CD4-positive, alpha-beta T cell treated with Interferon alpha-2 for 1 hour (primary cell): ENCODE measurements at places on chromosomes 5 and 9.

DNA sequence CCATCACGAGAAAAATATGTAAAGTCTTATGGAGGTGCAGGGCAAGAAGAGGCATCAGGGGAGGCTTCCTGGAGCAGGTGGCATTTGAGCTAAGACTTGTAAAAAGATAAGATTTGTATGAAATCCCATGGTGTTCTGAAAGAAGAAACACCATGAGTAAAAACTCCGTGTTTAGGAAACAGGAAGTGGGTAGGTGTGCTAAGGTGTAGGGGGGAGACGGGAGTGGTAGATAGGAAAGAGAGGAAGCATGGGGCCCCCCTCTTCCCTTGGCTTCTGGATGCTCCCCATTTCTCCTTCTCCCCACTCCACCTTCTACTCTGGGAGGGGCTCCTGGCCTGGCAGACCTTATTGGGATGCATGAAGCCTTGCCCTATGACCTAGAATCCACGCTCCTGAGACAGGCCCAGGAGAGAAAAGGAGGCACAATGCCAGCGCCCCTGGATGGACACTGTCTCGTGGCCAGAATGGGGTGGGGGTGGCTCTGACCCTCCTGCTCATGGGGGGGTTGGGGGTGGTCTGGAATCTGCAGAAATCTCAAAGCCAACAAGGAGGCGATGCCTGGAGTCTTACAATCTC lies 103.6 kb downstream of the GTF3C4 start:
- no peak for DNase-seq

DNA sequence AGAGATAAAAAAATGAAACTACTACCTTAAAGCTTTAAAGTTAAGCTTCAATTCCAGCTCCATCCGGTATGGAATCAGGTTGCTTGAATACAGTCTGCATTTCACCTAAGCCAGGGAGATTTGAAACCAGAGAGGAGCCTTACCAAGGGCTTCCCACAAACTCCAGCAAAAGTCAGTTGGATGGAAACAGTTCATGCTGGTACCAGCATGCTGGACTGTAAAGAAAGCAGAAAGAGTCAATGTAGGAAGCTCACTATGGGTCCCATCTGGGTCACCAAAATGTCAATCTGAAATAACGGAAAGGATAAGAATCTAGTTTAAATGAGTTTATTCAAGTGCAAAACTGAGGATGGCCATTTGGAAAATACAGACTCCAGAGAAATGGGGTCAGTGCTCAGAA lies 65.3 kb downstream of the CDO1 start:
- no peak for DNase-seq

GRCh38 chr5:140556438-140556837 lies 835 bp downstream of the SRA1 start:
- no peak for DNase-seq

GRCh38 chr5:133751846-133752245 lies 139.5 kb upstream of the FSTL4 start:
- DNase-seq, result no peak

GRCh38 chr5:134437847-134438581 lies 26.3 kb upstream of the CDKN2AIPNL start:
- no peak for DNase-seq

- DNase-seq, result no peak
These were observed 279.9 kb downstream of the ENC1 start for GRCh38 chr5:74360535-74361210.

DNA sequence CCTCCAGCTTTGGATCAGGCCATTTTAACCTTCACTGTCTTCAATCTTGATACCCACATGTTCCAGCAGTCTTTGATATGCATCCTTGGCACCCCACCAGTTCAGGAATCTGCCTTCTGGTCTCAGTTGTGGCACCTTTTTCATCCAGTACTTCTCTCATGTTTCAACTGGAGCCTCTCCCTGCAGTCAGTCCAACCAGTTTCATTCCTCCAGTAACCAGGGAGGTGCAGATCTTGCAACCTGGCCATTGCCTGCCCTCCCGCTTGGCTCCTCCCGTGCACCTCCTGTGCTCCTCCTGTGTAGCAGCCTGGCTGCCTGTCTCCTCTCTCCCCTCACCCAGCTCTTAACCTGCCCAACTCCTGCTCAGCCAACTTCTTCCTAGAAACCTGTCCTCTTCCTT lies 20.2 kb downstream of the FUBP3 start:
- DNase-seq, result no peak

DNA sequence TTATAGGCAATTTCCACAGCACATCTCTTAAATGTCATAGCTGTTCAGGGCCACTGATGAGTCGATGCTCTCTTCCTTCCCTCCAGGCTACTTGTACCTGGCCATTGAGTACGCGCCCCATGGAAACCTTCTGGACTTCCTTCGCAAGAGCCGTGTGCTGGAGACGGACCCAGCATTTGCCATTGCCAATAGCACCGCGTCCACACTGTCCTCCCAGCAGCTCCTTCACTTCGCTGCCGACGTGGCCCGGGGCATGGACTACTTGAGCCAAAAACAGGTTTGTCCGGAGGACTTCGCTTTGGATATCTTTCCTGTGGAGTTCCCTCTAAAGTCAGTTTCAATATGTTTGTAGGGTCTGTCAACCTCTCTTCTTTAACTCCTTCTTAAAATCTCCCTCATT lies 84.3 kb downstream of the EQTN start:
- no peak for DNase-seq

DNA sequence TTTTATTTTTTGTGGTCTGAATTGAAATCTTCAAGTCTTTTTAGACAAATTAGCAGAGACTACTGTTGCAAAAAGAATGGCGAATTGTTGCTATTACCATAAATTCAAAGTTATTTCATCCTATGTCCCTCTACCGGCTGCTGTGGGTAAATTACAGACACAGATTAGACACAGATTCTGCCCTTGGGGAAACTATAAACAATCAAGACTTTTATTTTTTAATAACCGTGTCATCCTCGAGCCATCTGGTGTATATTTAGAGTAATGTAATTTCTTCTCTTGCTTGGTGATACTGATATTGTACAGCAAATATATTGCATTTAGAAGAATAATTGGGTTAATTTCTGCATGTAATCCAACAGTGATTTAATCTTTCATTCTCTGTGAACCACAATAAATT lies 228.0 kb upstream of the ADAMTSL1 start:
- no peak for DNase-seq

- no peak for DNase-seq
These were observed 60.3 kb upstream of the MAP3K1 start for GRCh38 chr5:56755036-56755555.

DNA sequence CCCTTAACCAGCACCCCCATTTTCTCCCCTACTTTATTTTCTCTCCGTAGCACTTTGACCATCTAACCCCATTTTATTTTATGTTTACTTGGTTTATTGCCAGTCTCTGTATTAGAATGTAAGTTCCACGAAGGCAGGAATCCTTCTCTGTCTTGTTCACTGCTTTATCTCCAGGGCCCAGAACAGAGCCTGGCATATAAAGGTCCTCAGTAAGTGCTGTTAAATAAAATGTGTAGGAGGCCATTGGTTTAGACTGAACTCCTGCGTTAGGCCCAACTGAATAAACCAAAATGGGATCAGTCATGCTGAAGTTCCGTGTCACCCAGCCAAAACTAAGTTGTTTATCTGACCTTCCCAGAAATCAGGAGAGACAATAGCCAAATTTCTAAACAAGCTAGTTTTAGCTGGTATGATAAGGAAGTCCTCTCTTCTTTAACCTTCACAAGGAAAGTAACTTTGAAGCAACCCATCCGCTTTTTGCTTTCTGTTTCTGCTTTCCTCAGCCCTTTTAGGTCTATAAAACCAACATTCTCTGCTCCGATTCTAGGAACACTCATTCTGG lies 29.0 kb upstream of the CCNJL start:
- DNase-seq, result no peak

DNA sequence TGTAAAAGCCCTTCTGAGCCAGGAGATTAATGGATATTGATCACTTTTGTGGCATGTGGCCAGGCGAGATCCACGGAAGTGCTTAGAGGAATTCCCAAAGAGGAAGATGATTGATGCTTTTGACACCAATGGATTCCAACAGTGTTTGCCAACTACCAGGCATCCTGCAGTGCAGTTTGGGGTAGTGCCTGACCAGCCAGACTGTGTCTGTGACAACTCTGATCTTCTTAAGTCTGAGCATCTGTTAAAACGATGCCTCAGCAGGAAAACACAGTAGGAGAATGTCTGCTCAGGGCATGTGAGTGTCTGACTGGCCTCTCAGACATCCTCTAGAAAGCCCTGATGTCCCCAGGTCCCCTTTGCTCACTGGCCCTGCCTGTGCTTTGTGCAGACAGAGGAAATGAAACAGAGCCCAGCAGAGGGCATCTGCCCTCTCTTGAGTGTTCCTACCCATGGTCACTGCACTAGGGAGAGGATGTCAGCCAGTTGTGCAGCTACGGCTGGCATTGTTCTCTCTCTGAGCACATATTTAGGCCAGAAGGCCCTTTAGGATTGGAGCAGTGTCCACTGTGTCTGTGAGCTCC lies 57.0 kb downstream of the TRPC7 start:
- DNase-seq, result no peak

DNA sequence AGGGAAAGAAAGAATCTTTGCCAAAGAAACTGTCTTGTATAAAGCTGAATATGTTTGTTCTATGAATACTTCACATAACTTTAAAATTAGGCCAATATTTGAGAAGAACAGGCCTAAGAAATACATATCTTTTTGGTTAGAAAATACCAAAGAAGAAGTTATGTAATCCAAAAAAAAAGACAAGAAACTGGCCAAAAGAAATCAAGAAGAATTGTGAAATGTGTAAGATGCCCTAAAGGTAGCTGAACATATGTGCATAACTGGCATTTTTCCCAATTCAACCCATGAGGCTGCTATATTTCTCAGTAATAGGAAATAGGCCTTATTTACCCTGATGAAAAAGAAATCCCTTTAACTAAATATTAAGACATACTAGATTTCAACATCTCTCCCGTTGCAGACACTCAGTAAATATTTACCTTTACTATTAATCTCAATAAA lies 290.0 kb downstream of the CETN3 start:
- no peak for DNase-seq

- DNase-seq, result no peak
These were observed 750.2 kb downstream of the IRX1 start for GRCh38 chr5:4345850-4346249.

- DNase-seq, result peak; percentile 44
These were observed 49.6 kb upstream of the KIF2A start for GRCh38 chr5:62256161-62257019.

DNA sequence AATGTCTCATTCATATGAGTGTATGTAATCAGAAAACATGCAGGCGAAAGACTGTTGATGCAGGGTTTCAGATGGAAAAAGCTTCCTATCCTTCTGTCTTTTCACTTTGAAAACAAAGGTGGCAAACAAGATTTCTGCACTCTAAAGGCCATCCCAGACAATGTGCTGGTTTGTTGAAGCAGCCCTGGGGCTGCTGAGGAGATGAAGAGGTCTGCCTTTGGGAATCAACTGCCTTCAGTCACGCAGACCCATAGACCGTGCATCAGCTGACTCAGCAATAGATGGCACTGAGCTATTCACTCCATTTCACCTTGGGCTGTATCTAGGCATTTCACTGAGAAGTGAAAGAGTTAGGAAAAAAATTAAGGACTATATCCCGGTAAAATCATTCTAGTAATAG lies 60.5 kb upstream of the C5orf46 start:
- DNase-seq, result no peak

GRCh38 chr5:178757049-178757809 lies 26.8 kb upstream of the ZNF354A start:
- no peak for DNase-seq

- no peak for DNase-seq
These were observed 545.2 kb upstream of the ACO1 start for GRCh38 chr9:31839273-31839672.

GRCh38 chr9:6133346-6134063 lies 82.1 kb upstream of the IL33 start:
- DNase-seq, result no peak

DNA sequence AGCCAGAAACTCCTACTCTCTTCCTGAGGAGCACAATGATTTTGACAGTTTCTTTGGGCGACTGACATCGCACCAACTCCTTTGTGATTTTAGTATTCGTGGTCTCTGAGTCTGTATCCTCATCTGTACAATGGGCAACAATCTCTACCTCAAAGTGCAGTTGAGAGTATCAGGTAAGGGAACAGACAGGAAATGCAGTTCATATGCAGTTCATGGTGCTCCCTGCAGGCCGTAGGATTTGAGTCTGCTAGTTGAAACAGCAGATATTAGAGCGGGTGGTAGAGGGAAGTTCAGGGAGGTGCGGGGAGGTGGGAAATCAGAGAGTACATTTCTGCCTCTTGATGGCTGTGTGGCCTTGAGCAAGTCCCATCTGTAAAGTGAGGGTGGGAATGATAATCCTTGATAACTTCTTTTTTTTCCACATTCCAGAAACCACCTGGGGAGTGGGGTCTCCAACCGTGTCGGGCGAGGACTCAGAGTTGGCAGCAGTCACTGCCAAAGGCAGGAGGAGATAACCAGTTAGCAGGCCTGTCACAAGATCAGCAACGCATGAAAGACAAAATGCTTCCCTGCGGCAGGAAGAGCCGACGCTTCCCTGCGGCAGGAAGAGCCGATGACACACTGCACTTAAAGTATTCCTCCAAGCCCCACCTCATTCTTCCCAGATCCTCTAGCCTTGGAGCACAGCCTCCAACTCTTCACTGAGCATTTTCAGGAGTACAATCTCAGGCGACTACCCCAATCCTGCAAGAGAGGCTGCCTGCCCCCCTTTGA lies 6.0 kb upstream of the NEK6 start:
- DNase-seq, result no peak

DNA sequence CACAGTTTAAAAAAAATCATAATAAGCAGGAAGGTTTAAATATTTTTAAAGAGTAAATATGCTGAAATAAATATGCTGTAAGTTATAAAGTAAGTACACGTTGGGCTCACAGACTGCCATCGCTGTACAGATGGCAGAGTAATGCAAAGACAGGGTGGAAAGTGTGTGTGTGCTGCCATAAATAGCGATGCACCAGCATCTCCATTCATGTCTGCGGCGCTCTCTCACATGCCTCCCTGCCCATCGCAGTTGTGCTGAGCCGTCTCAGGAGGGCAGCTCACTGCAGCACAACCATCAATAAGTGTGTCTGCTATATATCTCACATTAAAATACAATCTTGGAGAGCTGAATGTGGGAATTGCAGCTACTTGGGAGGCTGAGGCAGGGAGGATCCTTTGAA lies 14.3 kb downstream of the MOCS2 start:
- no peak for DNase-seq

- DNase-seq, result no peak
These were observed 45.7 kb upstream of the FRRS1L start for GRCh38 chr9:109212768-109213167.

GRCh38 chr9:98533132-98533531 lies 175.6 kb downstream of the GABBR2 start:
- no peak for DNase-seq
